Endothelial cell of umbilical vein (primary cell): ENCODE measurements at places on chromosomes 1 and 21. TPM values are rescaled to one million over a fixed set of nuclear protein-coding genes. Genes with fewer than 3 reads are reported as not detected.

- DNase-seq, result peak; percentile 38
Observed at GRCh38 chr1:19811206-19811851, 3.8 kb downstream of the RNF186 start.

Gene MROH7
- 0.24 TPM in 1 of 2 replicates, not detected in the other for total RNA-seq

Gene GSTM5
- 0.51 and 1.6 TPM in 2 replicates for total RNA-seq

Gene CCDC181
- 0.18 and 0.78 TPM in 2 replicates for total RNA-seq

- DNase-seq, result no peak
Observed at GRCh38 chr1:203437696-203438315, 37.8 kb upstream of the PRELP start.

Gene OVAAL
- total RNA-seq, result not detected in 2 replicates

DNA sequence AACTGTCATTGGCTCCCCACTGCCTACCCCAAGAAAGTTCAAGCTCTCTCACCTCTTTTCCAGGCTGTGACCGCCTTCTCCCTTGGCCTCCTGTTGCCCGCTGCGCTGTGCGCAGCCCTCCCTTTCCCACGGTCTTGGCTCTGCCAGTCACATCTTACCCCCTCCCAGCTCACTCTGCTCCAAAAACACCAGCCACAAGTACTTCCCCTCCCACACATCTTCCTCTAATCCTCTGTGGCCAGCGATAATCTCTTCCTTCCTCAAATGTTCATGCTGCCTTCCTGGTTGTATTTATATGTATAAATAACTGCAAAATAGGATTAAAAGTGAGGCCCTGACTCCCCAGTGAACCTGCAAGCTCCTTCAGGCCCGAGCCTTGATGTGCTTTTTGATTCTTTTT is 81.8 kb downstream of the AJAP1 start:
- DNase-seq, result no peak

DNA sequence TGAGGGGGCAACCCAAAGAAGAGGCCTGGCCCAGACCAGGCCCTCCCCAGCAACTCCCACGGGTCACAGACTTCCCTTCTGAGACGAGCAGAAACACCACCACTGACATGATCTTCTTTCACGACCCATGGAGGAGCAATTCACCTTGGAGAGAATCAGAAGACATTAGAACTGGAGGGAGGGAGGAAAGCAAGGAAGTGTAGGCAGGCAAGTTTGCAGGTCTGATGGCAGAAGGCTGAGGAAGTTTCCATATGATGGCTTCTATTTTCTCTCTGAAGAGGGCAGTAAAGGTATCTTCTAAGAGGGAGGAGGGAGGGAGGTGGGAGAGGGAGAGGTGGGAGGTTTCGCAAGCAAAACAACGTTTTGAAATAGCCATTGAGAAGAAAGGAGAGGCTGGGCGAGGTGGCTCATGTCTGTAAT is 1.4 kb upstream of the UBXN10 start:
- no peak for DNase-seq

DNA sequence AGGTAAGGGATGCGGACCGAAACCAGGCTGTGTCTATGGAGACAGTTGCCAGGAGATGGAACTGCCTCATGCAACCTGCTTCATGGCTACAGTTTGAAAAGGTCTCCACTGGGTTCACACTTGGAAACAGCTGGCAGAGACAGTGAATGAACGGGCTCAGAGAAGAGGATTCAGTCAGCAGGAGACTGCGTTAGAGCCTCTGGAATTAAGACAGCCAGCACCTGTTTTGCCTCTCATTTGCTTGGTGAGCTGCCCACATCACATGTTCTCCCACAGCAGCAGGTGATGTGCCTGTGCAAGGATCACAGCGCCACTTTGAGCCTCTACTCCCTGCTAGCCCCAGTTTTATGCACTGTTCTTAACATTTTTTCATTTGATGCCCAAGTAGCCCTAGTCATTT is 321.0 kb downstream of the PLPP3 start:
- DNase-seq, result no peak

DNA sequence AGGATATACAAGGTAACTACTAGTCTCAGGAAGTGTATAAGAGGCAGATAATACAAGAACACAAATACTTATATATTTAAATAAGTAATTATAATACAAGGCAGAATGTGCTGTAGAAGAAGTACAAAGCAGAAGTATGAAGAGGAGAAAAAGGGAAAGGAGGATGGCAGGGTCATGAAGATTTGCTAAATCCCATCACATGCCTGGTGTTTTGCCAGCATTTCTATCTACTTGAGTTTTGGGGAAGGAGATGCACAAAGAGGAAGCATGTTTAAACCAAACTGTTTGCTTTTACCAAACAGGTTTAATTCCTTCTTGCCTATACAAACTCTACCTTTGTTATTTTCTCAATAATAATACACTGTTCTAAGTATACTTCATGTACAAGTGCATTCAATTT is 60.9 kb upstream of the PODN start:
- no peak for DNase-seq

Gene FCRL6
- total RNA-seq, result not detected in 2 replicates

Gene IL19
- not detected in 2 replicates for total RNA-seq

Gene SLFNL1
- 0.29 and 0.39 TPM in 2 replicates for total RNA-seq

GRCh38 chr1:186682736-186683135 is 2.5 kb upstream of the PTGS2 start:
- peak; percentile 68 for DNase-seq

Gene NUP133
- total RNA-seq, result 35.9 and 43.2 TPM in 2 replicates

- DNase-seq, result no peak
Observed at GRCh38 chr1:43442756-43443155, 11.0 kb downstream of the HYI start.

DNA sequence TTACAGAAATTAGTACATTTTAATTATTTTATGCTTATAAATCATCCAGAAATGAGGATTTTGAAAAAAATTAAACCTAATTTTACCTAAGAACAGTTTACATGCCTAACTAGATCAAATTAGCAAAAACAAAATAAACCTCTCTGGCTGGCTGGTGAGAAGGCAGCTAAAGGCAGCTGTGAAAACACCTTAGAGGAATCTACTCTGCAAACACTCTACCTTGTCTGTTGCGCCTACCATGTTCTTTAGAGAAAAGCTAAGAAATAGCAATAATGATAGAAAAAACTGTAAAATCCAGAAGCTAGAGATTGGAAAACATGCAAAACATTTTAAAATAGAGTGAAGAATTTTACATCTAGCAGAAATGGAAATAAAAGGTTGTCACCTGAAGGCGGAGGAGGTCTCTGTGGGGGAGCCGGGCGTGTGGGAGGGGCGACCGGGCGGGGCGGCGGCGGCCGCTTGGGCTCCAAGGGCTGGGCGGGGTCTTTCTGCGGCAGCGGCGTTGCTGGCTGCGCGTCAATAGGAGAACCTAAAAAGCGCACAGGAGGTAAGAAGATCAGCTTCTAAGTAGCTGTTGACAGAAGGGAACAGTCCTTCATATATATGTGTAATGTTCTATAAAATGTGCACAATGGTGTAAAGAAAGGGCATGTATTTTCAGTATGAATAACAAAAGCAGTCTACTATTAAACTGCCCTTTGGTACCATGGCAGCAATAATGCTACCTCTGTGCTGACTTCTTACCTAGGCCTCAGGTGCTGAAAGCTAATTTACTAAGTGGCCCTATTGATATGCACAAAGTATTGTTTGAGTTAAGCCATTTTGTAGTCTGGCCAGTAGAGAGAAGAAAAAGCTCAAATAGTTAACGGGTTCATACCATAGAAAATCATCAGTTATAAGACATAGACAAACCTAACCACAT is 33.3 kb upstream of the CFAP298 start:
- no peak for DNase-seq

- DNase-seq, result no peak
Observed at GRCh38 chr1:226050133-226050532, 12.4 kb upstream of the H3-3A start.

GRCh38 chr1:172997941-172998361 is 52.8 kb downstream of the TNFSF18 start:
- no peak for DNase-seq

Gene NCAM2
- 0.27 and 1.4 TPM in 2 replicates for total RNA-seq

Gene SYNC
- 6.5 and 9.4 TPM in 2 replicates for total RNA-seq

DNA sequence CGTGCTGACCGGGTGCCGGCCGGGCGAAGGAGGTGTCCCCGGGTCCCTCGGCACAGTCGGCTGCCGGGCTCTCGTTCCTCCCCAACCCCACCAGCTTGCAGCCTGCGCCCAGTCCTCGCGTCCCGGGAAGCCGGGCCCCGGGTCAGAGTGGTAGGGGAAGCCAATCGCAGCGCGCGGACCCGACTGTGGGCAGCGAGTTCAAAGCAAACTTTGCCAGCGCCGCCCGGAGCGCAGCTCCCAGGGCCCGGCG is 328 bp downstream of the MYCL start:
- DNase-seq, result peak; percentile 49

GRCh38 chr21:15367061-15367626 is 302.3 kb upstream of the NRIP1 start:
- DNase-seq, result no peak

Gene SFN
- total RNA-seq, result 0.33 and 0.42 TPM in 2 replicates

Gene FMO3
- total RNA-seq, result not detected in 2 replicates

- no peak for DNase-seq
Observed at GRCh38 chr1:82686774-82687173, 886.0 kb downstream of the ADGRL2 start.

Gene GJA8
- not detected in 2 replicates for total RNA-seq

DNA sequence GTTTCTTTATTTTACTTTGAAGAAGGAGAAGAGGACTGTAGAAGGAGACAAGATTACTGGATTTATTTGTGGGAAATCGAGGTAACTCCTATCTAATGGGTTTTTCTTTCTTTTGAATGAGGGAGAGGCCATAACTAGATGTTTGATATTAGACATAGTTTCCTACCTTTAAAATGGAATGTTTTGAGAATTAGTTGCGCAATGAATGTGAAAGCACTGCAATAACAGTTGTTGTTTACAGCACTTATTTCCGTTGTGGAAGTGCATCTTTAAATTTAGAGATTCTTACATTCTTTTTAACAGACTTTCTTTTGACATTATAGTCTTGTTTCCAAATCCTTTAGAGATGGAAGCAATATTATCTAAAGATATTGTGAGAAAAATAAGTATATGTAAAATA is 229.0 kb downstream of the SRGAP2C start:
- DNase-seq, result no peak

GRCh38 chr1:218882454-218882853 is 291.2 kb upstream of the LYPLAL1 start:
- DNase-seq, result no peak

Gene PTGER3
- not detected in 2 replicates for total RNA-seq

DNA sequence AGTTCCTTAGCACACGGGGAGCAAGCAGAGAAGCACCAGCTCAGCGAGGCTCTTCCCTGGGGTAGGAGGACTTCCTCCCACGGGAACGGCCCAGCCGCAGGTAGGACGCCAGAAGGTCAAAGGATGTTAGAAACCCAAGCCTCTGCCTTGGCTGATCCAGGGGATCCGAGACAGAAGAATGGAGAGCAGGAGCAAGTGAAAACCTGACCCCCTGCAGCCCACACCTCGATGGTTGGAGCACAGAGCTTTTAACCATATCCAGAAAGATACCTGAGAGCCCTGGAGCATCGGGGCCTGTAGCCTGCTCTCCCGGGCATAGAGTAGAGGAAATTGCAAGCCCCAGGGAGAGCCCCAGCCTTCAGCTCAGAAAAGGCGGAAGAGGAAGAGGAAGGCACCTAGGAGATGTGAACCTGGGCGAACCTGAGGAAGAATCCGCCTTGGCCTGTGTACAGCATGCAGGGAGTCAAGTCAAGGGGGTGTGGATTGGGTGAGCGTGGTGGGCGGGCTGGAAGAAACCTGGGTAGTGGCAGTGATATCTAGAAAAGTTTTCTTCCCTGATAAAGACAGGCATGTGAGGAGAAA is 76.3 kb downstream of the PSMG1 start:
- DNase-seq, result no peak

- DNase-seq, result peak; percentile 44
Observed at GRCh38 chr21:33403786-33404585, 773 bp downstream of the IFNGR2 start.

Gene GABRD
- total RNA-seq, result not detected in 2 replicates

- no peak for DNase-seq
Observed at GRCh38 chr1:197671920-197672319, 103.4 kb downstream of the DENND1B start.

DNA sequence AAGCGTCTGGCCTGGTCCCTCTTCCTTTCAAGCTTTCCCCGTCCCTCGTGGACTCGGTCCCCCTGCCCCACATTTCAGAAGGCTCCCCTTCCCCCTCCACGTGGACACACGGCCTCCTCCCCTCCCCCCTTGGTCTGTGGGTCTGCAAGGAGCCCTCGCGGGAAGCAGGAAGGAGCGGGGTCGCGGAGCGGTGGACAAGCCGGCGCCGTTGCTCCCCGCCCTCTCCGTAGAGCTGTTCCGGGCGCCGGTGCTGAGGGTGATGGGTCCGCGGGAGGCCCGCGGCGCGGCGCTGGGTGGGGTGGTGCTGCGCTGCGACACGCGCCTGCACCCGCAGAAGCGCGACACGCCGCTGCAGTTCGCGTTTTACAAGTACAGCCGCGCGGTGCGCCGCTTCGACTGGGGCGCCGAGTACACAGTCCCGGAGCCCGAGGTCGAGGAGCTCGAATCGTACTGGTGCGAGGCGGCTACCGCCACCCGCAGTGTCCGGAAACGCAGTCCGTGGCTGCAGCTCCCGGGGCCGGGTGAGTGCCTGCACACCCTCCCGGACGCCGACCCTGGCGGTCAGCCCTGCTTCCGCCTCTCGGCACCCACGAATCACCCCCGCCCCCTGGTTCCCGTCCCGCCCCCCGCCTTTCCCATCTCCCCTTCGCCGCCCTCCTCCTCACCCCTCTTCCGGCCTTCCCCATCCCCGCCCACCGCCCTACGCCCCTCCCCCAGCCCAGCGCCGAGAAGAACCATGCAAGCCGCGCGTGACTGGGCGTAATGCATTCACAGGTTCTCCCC is 5.3 kb downstream of the FCRLB start:
- DNase-seq, result peak; percentile 47

DNA sequence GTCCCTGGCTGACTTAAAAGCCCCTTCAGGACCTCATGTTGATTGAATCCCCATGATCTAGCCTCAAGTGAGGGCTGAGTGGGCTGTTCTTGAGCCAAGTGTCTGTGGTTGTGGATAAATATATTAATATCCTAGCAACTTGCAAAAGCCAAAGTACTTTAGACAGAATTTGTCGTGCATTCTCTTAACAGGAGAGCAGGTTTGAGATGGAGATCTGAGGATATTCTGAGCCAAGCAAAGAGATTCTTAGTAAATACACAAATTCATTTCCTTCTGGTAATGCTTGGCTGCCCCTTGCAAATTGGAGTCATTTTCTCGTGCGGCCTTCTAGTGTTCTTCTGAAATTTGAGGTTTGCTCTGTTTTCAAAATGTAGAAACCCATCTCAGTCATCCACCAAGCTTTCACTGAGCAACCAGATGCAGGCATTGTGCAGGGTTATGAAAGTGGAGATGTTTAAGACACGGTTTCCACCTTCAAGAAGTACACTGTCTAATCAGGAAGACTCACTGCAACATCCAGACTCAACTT is 242.1 kb upstream of the JUN start:
- no peak for DNase-seq

Gene PTPN22
- not detected in 2 replicates for total RNA-seq

DNA sequence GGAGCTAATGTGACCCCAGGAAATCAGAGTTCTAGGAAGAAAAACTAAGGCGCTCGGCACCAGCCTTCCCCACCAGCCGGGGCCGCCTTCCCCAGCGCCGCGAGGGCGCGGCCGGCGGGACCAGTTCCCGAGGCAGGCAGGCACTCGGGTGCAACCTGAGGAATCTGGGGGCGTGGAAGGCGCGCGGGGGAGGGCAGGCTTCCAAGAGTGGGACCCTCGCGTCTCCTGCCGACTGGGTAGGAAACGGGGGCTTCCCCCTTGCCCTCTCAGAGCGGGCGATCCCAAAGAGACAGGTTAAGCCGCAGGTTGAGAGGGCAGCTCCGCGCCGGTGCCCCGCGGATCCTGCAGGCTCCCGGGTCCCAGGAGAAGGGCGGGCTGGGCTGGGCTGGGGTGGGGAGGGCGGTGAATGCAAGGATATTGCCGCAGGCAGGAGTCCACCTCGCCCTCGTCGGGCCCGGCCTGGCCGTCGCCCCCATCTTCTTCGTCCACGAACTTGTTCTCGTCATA is 431 bp downstream of the ARPC5 start:
- DNase-seq, result no peak

- DNase-seq, result no peak
Observed at GRCh38 chr1:106678279-106679050, 378.0 kb upstream of the PRMT6 start.
